Ovary (tissue), 10 donors: ENCODE measurements at places on chromosomes 3 and 15.
A peak's percentile ranks its signal among the peaks of the same experiment; 100 is the strongest.

DNA sequence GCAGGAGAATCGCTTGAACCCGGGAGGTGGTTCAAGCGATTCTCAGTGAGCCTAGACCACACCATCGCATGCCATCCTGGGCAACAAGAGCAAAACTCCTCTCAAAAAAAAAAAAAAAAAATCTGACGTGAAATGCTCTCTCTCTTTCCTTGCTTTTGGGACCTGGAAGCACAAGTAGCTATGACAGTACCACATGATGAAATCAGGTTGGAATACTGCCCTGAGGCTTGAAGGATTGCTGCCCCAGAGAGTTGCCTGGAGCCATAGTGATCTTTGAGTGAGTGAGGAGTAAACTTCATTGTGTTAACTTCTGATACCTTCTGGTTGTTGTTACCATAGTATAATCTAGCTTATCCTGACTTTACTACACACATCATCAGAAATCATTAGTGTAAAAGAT is 23.3 kb downstream of the AKAP13 start:
- no peak for DNase-seq

GRCh38 chr3:146374146-146374545 is 95.2 kb downstream of the PLSCR2 start:
- DNase-seq: no peak

DNA sequence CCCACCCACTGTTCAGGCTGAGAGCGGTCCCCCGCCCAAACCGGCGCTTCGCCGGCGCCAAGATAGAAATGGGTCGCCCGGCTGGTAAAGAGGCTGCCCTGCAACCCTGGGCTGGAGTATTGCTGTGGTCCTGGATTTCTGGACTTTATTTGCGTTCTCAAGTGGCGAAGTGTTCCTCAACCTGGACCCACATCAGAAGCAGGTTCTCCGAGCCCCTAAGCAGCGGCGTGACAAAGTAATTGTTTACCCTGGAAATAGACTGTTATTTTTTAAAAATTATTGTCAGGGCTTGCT is 481 bp upstream of the DYNC1LI1 start:
- no peak for DNase-seq

- DNase-seq: no peak
Measured at GRCh38 chr3:184538666-184539431, 22.7 kb upstream of the EPHB3 start.

DNA sequence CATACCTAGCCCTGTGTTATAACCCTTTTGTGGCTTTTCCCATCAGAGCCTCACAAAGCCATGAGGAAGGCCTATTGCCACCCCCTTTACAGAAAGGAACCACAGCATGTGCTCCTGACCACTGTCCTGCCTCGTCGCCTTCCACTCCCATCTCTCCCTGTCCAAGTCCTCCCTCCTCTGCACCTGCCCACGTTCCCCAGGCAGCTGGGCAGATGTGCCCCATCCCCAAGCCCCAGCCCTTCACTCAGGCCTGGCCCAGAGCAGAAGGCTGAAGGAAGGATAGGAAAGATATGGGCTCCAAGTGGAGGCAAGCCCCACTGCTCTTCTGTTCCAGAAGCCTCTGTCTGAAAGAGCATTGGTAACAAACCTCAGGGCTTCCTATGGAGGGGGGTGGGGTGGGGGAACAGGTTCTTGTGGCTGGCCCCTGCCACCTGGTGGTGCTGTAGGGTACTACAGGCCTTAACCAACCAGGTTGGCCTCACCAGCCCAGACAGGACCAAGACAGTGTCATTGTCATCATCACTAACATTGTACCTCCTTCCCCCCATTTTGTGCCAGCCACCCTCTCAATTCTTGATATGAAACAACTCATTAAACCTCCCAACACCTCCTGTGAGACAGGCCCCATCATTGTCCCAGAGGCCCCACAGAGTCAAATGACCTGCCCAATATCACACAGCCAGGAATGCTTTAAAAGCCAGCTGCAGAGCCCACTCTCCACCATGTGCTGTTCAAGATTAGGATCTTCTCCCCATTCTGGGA is 10.0 kb downstream of the POC1A start:
- peak; percentile 83 for DNase-seq

GRCh38 chr3:71564361-71564760 is 19.2 kb downstream of the FOXP1 start:
- DNase-seq: no peak

DNA sequence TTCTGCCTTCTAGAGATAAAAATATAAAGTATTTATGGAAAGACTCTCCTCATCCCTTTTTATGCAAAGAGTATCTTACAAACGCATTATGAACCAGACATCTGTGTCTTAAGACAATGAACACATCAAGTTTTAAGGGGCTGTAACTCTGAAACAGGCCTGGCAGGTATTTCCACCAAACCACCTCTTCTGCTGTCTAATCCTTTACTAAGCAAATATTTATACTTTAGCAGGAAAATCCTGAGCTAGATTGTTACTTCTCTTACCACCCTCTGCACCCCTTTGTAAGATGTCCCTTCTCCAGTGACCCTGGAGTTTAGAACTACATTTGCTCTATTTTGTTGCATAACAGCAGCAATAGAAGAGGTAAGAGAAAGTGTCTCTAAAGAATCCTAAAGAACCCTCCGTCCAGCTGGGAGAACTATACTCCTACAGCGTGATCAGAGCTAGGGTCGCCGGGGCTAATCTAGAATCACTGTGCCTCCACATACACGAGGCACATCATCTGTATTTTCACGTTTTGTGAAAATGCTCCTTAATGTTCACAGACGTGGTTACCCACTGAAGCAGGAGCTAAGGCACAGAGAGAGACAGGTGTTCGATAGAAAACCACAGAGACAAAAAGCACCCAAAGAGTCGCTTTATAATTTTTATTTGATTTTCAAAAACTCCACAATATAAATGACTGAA is 129.6 kb downstream of the FOXP1 start:
- DNase-seq: no peak
